ENCODE measurements at places on chromosomes 4 and X.

DNA sequence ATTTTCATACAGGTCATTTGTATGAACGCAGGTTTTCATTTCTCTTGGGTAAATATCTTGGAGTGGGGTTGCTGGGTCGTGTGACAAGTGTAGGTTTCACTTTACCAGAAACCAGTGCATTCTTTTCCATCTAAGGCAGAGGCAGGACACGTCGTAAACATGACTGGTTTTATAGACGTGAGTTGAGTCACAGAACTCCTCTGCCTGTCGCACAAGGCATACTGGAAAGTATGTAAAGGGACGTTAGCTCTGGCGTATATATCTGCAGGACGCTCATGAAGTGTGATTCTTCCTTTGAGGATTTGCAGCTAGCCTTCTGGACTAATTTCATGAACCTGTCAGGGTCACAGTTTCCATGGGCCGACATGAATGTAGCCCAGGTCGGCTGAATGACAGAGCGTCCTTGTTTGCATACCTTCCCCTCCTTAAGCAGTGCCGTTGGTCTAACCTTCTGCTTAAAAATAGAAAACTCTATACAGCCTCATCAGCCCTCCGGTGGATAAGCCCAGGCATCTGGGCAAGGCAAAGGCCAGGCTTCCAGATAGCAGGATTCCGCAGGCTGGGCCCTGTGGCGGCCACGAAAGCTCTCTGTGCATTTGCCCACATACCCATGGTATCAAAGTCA, 106.0 kb downstream of the GPR143 start:
- DNase-seq, result no peak

- no peak for DNase-seq
Measured at GRCh38 chrX:13401724-13402123, 81.9 kb upstream of the ATXN3L start.

DNA sequence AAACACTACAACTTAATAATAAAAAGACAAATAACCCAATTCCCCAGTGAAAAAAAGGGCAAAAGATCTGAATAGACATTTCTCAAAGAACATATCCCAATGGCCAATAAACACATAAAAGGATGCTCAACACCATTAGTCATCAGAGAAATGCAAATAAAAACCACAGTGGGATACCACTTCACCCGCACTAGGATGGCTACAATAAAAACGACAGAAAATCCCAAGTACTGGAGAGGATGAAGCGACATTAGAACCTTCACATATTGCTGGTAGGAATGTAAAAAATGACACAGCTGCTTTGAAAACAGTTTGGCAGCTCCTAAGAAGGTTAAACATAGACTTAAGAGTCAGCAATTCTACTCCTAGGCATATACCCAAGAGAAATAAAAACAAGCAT, 140.6 kb upstream of the ARX start:
- DNase-seq, result no peak

DNA sequence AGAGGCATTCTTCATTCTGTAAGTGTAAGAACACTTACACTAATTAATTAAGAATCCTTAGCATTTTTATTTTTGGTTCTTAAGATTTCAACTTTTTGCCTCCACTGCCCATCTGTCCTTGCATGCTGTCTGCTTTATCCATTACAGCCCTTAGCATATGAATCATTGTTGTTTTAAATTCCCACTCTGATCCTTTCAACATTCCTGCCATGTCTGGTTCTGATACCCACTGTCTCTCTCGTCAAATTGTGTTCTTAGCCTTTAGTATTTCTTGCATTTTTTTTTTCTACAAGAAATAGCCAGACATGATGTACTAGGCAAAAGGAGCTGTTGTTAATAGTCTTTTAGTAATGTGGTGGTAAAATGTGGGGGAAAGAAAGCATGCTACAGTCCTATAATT, 1360.0 kb downstream of the TECRL start:
- DNase-seq, result no peak

DNA sequence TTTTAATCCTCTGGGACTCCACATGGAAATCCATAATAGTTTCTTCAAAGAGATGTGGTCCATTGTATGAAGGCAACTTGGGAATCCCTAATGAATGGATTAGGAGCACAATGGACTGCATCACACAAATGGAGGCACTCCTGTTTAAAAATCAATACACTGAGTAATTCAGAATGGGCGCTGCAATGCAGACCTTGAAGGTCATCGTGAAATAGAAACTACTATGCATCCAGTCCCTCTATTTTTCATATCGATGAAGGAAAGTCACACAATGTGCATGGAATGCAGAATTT, 98.8 kb upstream of the EGFL6 start:
- DNase-seq, result no peak

- DNase-seq, result no peak
Measured at GRCh38 chr4:55499495-55499894, 47.2 kb downstream of the CLOCK start.

GRCh38 chr4:184024637-184025036, 119.5 kb downstream of the STOX2 start:
- no peak for DNase-seq

DNA sequence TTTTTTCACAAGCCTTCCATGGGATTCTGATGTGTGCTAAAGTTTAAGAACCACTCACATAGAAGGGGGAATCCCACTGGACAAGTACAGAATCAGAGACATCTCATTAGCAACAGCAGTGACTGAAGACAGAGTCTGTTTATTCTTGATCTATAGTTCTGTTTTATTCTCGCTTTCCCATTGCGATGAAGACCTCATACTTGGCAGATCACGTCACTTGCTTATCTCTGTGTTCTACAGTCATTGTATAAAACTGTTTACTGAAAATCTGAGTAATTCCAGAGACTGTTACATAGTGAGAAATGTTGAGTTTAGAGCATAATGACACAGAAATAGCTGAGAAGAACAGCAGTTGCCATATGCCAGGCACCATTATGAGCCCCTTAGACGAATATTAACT, 185.5 kb downstream of the PTTG2 start:
- DNase-seq, result no peak

GRCh38 chr4:38266616-38267015, 306.4 kb downstream of the PTTG2 start:
- no peak for DNase-seq

- no peak for DNase-seq
Measured at GRCh38 chr4:77003400-77003799, 53.8 kb downstream of the SEPTIN11 start.

Data from mesothelial cell of epicardium (in vitro differentiated cells).